Mammary epithelial cell (primary cell): ENCODE measurements at places on chromosomes 1 and 21.

DNA sequence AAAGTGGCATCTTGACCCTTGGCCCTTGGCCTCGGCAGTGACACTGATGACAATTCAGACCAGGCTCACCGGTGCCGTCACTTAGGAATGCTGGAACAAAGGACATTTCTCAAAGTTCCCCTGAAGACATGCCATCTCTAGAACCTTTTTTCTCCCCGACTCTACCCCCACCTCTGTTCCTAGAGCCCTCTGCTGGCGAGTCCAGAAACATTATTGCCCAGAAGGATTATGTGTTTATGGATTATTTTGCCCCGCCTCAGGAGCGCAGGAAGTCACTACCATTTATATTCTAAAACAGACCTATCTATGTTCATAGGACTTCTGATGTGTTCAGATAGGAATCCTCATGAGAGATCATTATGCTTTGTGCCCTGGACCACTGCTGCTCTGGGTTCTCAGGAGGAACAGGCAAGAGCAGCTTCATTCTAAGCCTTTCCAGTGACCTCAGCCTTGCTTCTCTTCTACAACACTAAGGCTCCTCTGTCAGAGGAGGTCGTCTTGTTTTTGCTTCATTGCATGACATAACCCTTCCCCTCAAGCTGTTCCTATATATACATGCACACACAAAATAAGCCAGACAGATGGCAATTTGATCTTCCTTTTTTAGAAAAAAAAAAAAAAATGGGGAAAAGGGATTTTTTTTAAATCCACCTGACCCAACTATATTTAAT, 12.4 kb upstream of the SHISA4 start:
- no peak for DNase-seq

DNA sequence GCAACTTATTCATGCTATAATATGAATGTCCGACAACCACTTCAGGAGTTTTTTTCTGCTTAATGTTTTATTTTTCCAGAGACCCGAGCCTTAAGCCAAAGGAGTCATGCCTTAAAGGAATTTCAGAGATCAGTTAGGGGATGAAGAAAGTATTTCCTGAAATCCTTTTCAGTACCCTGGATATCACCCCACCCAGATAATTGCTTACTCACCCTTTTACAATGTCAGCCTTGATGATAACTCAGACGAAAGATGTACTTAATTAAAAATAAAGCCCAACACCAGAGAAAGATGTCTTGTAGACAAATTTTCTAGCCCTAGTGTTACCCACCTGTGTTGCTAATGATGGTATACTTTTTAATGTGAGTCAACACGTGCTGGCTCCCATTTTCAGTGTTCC, 124.1 kb downstream of the XCL2 start:
- peak; percentile 15 for DNase-seq

- no peak for DNase-seq
Measured at GRCh38 chr1:71242239-71242638, 161.4 kb upstream of the ZRANB2 start.

GRCh38 chr1:27868932-27869718, 3.2 kb upstream of the THEMIS2 start:
- DNase-seq, result no peak

DNA sequence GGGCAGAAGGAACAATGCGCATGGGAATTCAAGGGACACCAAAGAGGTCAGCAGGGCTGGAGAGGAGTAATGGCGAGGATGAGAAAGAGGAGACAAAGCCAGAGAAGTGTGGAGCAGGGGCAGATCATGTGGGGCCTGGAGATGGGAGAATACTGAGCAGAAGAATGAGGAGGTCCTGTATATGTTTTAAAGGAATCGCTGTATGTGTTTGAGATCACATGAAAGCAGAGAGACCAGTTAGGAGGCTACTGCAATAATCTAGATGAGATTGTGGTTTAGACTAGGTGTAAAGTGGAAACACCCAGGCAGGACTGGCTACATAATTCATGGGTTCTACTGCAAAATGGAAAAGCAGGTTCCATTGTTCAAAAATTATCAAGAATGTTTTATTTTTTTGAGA, 33.3 kb upstream of the SLC30A10 start:
- DNase-seq, result no peak

- DNase-seq, result no peak
Measured at GRCh38 chr21:17388226-17388625, 124.6 kb upstream of the CXADR start.

DNA sequence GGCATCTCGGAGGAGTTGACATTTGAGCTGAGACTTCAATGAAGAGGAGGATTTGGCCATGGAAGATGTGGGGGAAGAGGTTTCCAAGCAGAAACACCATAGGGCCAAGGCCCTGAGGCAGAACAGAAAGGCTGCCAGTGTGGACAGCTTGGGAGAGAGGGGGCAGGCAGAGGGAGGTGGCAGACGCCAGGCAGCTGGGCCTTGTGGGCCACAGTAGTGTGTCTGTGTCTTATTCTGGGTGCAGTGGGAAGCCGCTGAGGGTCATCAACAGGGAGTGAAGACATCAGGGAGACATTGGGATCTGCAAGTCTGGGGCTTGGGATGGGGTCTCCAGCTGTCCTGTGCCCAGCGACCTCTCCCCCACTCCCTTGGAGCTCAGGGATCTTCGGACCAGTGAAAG, 96.8 kb downstream of the LACTBL1 start:
- no peak for DNase-seq

- no peak for DNase-seq
Measured at GRCh38 chr1:151372058-151372934, at the start of gene SELENBP1. TSS of gene SELENBP1 (minus strand) at chr1:151372705. CDS start at chr1:151372641, 64 bp downstream.

DNA sequence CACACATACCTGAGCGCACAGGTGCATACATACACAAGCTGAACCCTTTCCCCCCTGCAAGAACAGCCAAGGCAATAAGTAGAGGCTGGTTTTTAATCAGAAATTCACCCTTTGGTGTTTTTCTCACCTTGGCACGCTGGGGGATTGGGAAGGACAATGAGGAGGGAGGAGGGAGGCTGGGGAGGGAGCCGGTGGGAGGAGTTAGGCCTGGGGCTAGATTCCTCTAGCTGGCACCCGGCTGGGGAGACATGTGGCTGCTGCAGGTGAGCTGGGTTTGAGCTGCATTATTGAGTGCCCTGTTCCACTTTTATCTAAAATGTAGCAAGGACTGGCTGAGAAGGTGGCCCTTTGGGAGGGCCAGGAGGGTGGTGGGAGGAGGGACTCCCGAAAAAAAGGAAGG, 97.8 kb upstream of the CSF3R start:
- no peak for DNase-seq

GRCh38 chr1:240831191-240831631, 219.3 kb upstream of the GREM2 start:
- DNase-seq, result no peak

DNA sequence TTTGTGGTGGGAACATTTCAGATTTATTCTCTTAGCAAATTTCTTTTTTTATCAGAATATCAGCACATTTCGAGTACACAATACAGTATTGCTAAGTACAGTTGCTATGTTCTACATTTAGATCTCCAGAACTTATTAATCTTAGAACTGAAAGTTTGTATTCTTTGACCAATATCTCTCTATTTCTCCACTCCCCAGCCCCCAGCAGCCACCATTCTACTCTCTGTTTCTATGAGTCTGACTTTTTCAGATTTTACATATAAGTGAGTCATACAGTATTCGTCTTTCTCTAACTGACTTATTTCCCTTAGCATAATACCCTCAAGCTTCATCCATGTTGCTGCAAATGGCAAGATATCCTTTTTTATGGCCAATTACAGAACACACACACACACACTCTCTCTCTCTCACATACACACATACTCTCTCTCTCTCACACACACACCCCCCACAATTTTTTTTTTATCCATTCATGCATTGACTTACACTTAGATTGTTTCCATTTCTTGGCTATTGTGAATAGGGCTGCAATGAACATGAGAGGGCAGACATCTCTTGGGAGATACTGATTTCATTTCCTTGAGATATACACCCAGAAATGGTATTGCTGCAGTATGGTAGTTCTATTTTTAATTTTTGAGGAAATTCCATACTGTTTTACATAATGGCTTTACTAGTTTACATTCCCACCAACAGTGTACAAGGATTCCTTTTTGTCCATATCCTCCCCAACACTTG, 15.7 kb downstream of the RPTN start:
- no peak for DNase-seq
